ENCODE measurements at places on chromosomes 6 and 20.

GRCh38 chr6:3859878-3860552, 10.8 kb downstream of the FAM50B start:
- H3K4me1 ChIP-seq: peaks cover 9% of the 10 kb centered on the region
- H3K27me3 ChIP-seq: no peaks in the 10 kb centered on the region
- no peak for DNase-seq
- H3K27ac ChIP-seq: no peak overlapping the region
- H3K36me3 ChIP-seq: no peaks in the 10 kb centered on the region
- no peak overlapping the region for H3K4me3 ChIP-seq

- H3K4me3 ChIP-seq: no peak overlapping the region
- peaks cover 58% of the 10 kb centered on the region for H3K4me1 ChIP-seq
- peaks cover 10% of the 10 kb centered on the region for H3K36me3 ChIP-seq
- peak overlapping the region; percentile 27 for H3K27ac ChIP-seq
These were observed 35.3 kb downstream of the FOXP4 start for GRCh38 chr6:41581381-41581991.

DNA sequence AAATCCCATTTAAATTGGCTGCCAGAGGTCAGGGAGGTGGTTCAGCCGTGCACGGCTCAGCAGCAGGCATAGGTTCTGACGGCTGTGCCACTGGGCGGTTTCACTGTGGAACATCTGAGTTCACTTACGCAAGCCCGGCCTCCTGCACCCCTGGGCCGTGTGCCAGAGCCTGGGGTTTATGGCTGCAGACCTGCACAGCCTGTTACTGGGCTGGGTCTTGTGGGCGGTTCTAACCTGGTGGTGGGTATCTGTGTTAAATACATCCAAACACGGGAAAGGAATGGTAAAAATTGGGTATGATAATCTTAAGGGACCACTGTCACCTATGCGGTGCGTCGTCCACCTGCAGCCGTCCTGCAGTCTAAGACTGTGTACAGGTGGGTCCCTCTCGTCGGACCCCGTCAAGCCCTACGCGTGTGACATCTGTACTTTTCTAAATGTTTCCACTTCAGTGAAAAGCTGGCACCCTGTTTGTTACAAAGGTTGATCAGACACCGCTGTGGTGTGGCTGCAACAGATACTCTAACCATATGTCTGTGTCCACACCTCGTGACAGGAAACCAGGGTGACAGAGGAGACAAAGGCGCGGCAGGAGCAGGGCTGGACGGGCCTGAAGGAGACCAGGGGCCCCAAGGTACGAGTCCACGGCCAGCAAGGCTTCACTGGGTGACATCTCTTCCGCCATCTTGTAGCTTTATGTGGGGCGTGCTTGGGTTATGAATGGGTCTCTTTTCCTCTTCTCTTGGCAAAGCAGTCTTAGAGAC, 21.5 kb downstream of the COL9A3 start:
- H3K27me3 ChIP-seq: no peaks in the 10 kb centered on the region
- no peak overlapping the region for H3K27ac ChIP-seq
- H3K4me1 ChIP-seq: peaks cover 3% of the 10 kb centered on the region
- no peak overlapping the region for H3K4me3 ChIP-seq
- H3K36me3 ChIP-seq: no peaks in the 10 kb centered on the region

GRCh38 chr20:45998337-45998736, 10.4 kb upstream of the MMP9 start:
- no peak for DNase-seq
- no peaks in the 10 kb centered on the region for H3K4me1 ChIP-seq
- H3K4me3 ChIP-seq: no peak overlapping the region
- no peaks in the 10 kb centered on the region for H3K36me3 ChIP-seq
- no peak overlapping the region for H3K27ac ChIP-seq

GRCh38 chr6:127406122-127406521, 53.1 kb downstream of the KIAA0408 start:
- H3K36me3 ChIP-seq: no peaks in the 10 kb centered on the region
- no peaks in the 10 kb centered on the region for H3K4me1 ChIP-seq
- no peak for DNase-seq
- no peaks in the 10 kb centered on the region for H3K27me3 ChIP-seq
- H3K27ac ChIP-seq: no peak overlapping the region

DNA sequence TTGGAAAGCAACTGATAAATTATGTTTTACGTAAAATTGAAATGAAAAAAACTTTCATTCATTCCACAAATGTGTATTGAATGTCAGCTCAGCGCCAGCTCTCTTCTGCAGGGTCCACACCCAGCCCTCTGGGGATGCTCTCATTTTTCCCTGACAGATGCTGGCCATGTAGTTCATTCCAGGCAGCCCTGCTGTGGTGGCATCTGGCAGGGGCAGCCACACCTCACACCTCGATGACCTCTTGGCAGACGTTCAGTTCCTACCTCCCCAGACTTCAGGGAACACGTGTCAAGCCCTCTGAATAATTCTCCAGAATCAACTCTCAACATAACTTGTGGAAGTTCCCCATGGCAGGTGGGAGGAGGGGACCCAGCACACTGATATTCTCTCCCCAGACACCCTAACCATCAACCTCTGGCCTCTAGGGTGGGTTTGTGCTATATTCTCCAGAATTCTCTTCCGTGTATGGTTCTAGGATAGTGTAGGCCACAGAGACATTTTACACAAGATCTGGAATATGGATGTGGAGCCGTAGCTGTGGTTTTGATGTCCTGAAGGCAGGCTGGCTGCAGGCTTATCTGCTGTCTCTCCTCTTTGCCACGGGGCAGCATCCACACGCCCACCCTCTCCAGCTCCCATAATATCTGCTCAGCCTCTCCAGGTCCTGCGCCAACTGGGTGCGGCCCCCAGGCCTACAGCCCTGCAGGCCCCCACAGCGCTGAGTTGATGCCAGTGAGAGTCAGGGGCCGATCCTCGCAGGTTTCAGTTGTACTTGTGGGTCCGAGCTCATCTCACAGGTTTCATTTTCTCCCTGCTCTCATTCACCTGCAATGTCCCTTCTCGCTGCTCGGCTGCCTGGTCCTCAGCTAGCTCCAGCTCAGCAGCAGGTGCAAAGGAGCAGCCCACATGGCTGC, 175.8 kb upstream of the ARID1B start:
- H3K4me3 ChIP-seq: no peak overlapping the region
- H3K36me3 ChIP-seq: no peaks in the 10 kb centered on the region
- H3K27me3 ChIP-seq: no peaks in the 10 kb centered on the region
- peak overlapping the region; percentile 54 for H3K27ac ChIP-seq
- peaks cover 8% of the 10 kb centered on the region for H3K4me1 ChIP-seq

DNA sequence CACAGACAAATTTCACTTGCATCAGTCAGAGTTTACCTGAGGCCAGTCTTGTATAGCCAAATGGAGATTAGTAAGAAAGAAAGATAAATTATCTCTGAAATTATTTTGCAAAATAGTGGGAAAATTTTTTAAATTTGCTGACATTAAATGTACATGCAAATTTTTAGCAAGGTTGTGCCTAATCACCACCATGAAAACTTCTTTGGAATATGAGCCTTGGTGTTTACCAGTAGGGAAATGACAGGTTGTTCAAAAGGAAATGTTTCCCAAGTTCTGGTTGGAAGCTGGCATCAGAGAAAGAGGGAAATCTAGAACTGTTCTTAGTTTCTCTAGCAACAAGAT, 34.4 kb upstream of the LOC128125822 start:
- no peaks in the 10 kb centered on the region for H3K27me3 ChIP-seq
- H3K4me3 ChIP-seq: no peak overlapping the region
- H3K4me1 ChIP-seq: peaks cover 5% of the 10 kb centered on the region
- H3K27ac ChIP-seq: no peak overlapping the region

GRCh38 chr6:100346828-100347227, 117.9 kb downstream of the SIM1 start:
- no peak overlapping the region for H3K4me3 ChIP-seq
- H3K27ac ChIP-seq: no peak overlapping the region
- H3K4me1 ChIP-seq: no peaks in the 10 kb centered on the region
- H3K36me3 ChIP-seq: no peaks in the 10 kb centered on the region

GRCh38 chr20:49769048-49769581, 43.5 kb upstream of the SLC9A8 start:
- H3K27ac ChIP-seq: peak overlapping the region; percentile 66
- no peaks in the 10 kb centered on the region for H3K27me3 ChIP-seq
- peaks cover 7% of the 10 kb centered on the region for H3K4me1 ChIP-seq
- H3K4me3 ChIP-seq: no peak overlapping the region
- DNase-seq: no peak

GRCh38 chr6:20702366-20702765, 168.1 kb downstream of the CDKAL1 start:
- H3K4me3 ChIP-seq: no peak overlapping the region
- no peaks in the 10 kb centered on the region for H3K36me3 ChIP-seq
- H3K4me1 ChIP-seq: no peaks in the 10 kb centered on the region
- no peaks in the 10 kb centered on the region for H3K27me3 ChIP-seq

GRCh38 chr20:11716239-11716944, 201.3 kb upstream of the BTBD3 start:
- no peak for DNase-seq
- no peak overlapping the region for H3K4me3 ChIP-seq
- H3K27ac ChIP-seq: no peak overlapping the region
- no peaks in the 10 kb centered on the region for H3K36me3 ChIP-seq

DNA sequence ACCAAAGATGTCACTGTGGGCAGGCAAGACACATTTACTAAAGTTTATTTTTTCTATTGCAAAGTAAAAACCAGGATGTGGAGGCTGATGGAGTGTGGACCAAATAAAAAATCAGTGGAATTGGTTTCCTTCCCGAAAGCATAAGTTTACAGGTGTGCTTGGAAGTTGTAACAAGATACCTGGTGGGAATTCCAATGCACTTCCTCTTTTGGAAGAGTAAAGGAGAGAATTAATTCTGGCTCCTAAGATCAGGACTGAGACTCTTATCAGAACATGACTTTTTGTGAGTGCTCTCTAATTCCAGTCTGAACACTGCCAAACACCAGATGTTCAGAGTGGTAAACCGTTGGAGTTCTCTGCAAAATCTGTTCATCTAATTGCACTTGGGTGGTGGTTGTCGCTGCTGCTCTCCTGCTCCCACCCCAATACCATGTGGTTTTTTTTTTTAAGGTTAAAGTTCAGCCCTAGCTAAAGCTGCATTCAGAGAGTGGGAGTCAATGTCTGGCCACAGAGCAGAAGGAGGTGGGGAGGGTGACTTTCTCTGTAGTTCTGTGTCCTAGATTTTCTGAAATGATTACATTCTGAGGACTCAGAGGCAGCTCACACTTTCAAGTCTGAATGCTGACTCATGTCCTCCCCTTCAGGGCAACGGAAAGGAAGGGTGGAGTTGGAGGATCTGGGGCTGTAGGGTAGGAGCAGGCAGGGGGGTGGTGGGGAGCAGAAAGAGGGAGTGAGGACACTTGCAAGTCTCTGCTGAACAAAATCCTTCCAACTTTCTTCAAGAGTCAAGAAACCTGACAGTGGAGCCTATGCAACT, 275.8 kb upstream of the PRDM1 start:
- H3K36me3 ChIP-seq: no peaks in the 10 kb centered on the region
- H3K27me3 ChIP-seq: no peaks in the 10 kb centered on the region
- H3K4me3 ChIP-seq: no peak overlapping the region
- no peak overlapping the region for H3K27ac ChIP-seq
- H3K4me1 ChIP-seq: peaks cover 11% of the 10 kb centered on the region
- DNase-seq: peak; percentile 40

DNA sequence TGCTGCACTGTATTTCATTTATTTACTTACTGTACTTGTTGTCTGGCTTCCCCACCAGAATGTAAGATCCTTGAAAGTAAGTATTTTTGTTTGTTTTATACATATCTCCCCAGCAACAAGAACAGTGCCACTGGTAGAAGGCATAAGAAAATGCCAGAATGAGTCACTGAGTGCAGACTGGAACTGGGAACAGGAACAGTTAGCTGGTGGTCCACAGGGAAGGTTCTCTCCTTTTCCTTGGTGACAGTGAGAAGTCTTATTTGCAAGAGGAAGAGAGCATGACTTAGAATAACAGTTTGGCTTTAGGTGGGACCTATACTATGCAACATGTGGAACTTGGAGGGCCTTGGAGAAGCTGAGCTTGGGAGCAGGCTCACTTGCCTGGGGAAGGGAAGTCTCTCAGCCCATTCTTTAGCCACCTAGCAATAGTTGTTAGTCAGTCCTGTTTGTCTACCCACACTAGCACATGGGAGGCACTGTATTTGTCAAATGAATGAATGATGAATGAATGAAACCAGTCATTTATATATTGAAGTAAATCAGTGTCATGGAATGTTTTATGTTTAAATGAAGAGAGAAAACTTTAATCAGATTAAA, 203.5 kb downstream of the KCNQ5 start:
- no peaks in the 10 kb centered on the region for H3K27me3 ChIP-seq
- H3K4me3 ChIP-seq: no peak overlapping the region
- no peak for DNase-seq

DNA sequence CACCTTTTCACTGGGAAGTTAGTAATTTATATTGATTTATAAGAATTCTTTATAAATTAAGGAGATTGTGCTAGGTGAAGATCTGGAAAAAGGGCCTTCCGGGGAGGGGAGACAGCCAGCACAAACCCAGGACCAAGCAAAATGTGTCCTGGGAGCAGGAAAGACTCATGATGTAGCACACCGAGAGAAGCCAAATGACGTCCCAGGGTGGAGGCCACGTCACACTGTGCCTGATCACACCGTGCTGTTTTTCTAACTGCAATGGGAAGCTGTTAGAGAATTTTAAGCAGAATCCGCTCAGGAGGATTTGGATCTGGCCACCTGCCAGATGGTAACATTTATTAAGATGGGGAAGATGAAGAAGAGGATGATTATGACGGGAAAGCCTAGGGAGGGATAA, 72.7 kb upstream of the AKAP12 start:
- H3K36me3 ChIP-seq: no peaks in the 10 kb centered on the region
- no peak overlapping the region for H3K4me3 ChIP-seq
- no peak for DNase-seq
- no peak overlapping the region for H3K27ac ChIP-seq

DNA sequence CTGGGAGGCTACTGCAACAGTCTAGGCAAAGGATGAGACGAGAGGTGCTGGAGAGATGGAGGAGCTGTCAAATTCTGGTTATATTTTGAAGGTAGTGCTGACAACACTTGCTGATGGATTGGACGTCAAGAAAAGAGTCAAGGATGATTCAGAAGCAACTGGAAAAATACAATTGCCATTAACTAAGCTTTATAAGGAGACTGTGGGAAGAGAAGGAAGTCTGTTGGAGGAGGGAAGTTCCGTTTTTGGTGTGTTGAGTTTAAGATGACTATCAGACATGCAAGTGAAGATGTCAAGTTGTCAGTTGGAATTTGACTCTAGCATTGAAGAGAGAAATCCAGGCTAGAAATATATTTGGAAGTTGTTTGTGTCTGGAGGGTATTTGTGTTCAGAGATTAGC, 358.1 kb downstream of the RNGTT start:
- no peak overlapping the region for H3K27ac ChIP-seq
- H3K4me3 ChIP-seq: no peak overlapping the region
- no peak for DNase-seq
- no peaks in the 10 kb centered on the region for H3K27me3 ChIP-seq

DNA sequence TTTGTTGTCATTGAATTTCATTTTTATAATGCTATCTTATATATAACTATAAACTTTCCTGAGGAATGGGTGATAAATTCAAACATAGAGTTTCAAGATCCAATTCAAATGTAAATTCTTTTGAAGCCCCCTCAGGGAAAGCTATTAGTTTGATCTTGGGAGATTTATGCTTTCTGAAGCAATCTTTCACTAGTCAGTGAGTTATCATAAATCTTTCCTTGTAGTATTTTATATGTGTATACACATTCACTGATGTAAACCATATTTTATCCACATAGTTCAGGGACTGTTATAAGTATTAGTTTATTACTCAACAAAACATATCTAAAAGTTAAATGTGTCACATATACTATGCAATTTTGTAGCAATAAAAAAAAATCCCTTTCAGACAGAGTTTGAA, 2.9 kb upstream of the EPM2A start:
- H3K4me3 ChIP-seq: no peak overlapping the region
- H3K4me1 ChIP-seq: no peaks in the 10 kb centered on the region
- no peak overlapping the region for H3K27ac ChIP-seq
- H3K27me3 ChIP-seq: no peaks in the 10 kb centered on the region

- peaks cover 7% of the 10 kb centered on the region for H3K4me1 ChIP-seq
- H3K4me3 ChIP-seq: no peak overlapping the region
- H3K27me3 ChIP-seq: no peaks in the 10 kb centered on the region
- DNase-seq: no peak
These were observed 68.0 kb downstream of the OTOR start for GRCh38 chr20:16816192-16816591.
